Sigmoid colon (tissue), 7 donors: ENCODE measurements at places on chromosomes 12 and 14. TPM values are rescaled to one million over a fixed set of nuclear protein-coding genes. Genes with fewer than 3 reads are reported as not detected.

DNA sequence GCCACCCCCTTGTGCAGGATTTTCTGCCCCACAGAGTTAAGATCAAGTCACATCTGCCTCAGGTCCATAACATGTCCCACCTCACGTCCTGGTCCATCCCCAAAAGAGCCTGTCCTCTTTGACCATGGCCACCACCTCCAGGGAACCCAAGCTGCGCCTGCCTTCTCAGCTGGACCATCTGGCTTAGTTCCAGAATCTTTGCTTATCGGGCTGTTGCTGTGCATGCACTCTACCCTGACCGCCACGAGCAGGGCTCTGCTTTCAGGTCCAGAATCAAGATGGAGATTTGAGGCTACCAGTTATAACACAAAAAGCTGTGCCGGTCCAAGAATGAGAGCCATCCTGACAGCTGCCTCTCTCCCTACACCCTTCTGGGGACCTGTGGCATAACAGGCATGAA, 326.7 kb downstream of the DPF3 start:
- DNase-seq = peak; percentile 13

DNA sequence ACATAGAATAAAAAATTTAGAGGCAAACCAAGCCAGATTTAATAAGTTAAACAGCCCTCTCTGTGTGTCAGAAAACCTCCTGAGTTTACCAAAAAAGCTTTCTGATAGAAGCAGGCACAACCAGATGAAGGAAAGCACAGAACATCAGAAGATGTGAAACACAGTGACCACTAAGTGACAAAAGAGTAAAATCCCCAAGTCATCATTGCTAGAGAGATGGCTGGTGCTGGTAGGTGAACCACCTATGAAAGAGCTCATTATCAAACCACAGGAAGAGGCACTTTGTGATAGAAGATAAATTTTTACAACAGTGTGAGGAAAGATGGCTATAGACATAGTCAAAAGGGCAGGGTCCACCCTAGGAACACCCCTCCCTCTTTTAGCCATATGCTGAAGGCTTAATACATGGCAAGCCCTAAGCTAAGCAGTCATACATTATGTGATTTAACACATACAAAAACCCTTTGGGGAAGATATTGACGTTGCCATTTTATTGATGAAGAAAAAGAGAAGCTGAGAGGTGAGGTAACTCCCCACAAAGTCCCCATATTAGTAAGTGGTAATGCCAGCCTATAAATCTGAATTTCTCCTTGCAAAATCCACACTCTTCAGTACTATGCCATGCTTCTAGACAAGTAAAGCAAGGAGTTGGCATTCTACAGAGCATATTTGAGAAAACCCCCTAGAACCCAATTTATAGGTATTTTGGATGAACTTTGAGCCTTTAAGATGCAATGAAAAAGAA, 449.9 kb downstream of the LRIG3 start:
- DNase-seq = no peak

GRCh38 chr12:84290168-84290567, 622.4 kb downstream of the SLC6A15 start:
- DNase-seq = no peak

DNA sequence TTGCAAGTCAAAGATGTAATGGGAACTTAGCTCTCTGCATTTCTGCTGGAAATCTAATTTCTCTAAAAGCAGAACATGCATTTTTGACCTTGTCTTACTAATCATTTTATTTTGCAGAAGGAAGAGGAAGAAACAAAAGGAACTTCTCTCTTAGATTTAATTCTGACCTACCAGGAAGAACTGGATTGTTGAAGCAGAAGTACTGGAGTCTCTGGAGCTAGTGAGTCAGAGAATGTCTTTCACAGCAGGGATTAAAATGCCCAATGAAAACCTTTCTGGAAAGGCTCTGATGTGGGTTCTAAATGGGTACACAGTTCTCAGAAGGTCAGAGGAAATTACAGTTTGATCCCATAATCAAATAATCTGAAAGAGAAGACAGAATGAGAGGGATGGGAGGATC, 70.8 kb upstream of the GNG2 start:
- no peak for DNase-seq

DNA sequence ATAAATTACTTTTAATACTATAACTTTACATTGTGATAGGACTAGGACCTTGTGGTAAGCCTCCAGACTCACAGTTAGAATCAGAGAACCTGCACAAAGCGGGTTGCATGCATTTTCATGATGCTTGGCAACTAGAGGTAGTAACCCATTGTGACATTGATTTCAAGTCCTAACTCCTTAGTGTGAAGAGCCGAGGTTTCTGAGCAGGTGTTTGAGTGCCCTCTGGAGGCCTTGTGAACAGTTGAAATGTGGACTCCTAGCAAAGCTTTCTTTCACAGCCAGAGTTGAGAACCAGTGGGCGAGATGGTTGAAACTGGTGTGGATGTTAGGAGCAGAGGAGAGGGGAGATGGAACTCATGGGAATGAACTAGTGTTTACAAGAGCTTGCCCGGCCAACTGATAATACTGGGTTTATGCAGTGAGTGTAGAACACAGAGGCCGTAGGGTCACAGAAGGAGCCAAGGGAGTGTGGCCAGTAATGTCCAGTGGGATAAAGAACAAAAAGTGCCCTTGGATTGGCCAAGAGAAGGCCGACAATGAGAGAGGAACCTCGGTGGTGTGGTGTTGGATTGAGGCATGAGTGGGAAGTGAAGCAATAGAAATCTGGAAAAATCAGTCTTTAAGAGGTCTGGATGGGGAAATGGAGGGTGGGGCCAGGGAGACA, 10.9 kb downstream of the ZNF664 start:
- no peak for DNase-seq

DNA sequence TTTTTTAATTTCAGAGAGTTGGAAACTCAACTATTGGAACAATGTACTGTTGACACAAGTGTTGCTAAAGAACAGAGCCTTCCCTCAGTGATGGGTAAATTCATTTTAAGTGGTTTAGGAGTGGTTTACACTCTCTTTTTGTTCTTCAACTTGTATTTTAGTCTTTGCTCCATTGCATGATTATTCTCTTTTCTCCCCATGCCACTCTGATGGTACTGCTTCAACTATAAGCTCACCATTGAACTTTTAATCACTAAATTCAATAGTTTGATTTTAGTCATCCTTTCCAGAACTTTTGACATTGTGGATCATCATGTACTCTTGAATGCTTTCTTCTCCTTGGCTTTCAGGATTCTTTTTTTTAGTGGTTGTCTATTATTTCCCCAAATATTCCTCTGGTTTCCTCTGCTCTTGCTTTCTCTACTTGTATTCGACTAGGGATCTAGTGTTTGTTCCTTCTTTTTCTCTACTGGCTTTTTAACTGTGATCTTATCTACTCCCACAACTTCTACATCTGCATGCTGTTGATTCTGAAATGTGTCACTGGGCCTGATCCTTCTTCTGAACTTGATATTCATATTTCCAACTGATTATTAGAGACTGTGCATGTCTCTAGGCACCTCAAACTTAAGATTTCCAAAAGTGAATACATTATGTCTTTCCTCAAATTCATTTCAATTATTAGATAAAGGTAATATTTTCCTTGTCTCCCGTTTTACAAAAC, 15.4 kb downstream of the ACTR10 start:
- no peak for DNase-seq

DNA sequence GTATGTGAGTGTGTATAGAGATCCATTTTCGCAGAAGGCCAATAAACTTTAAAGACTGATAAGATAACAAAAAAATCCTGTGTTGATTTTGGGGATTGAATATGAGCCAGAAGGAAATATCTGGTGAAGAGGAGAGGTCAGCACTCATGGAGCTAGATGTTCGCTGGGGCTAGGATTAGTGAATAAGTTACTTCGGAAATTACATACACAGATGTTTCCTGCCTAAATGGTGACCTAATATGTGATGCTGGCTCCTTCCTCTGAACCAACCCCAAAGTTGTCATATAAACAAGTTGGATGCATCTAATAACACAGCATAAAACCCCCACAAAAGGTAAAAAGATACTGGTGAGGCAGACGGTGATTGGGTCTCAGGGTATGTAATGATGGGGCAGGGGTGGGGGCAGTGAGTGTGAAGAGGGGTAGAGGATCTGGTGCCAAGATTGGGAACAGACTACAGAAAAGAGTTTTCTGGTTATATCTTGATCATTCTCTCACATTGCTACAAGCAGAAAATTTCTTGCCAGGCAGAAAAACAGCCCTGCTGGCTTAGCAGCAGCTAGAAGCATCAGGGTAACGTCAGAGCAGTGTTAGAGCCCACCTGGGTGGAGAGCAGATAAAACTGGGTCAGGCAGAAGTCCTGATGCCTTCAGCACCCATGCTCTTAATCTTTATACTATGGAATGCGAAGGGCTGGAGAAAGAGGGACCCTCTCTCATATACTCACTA, 140.4 kb upstream of the GZMB start:
- DNase-seq = no peak

- no peak for DNase-seq
Observed at GRCh38 chr14:99318091-99318958, 46.3 kb upstream of the BCL11B start.

GRCh38 chr12:8894378-8894777, 19.9 kb upstream of the PHC1 start:
- DNase-seq = no peak

DNA sequence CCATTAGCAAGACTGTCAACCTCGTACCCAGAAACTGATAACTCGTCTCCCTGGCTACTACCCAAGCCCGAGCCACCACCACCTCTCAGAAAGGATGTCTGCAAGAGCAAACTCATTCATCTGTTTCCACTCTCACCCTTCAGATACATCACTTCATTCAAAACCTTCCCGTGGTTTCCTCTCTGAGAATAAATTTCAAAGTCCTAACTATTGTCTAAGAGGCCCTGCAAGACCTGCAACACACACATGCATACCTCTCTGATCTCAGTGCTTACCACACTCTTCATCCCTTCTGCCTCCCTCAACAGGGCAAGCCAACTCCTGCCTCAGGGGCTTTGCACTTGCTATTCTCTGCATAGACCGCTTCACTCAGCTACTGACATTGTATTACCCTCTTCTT, 40.6 kb downstream of the PPP1R13B start:
- DNase-seq = no peak

DNA sequence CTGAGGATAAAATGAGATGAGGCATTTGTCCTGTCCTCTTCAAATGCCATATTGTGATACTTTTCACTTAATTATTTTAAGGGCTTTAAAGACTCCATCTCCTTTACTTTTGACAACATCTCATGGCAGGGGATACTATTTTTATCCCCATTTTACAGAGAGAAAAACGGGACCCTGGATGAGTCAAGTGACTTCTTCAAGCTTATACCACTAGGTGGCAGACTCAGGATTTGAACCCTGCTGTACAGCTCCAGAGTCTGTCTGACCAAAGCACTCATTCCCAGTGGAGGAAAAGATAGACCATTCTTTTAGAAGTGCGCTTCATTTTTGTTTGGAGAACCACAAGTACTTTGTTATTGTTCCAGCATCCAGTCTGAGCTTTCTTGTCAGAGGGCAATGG, 1.7 kb upstream of the SMOC1 start:
- DNase-seq = no peak

DNA sequence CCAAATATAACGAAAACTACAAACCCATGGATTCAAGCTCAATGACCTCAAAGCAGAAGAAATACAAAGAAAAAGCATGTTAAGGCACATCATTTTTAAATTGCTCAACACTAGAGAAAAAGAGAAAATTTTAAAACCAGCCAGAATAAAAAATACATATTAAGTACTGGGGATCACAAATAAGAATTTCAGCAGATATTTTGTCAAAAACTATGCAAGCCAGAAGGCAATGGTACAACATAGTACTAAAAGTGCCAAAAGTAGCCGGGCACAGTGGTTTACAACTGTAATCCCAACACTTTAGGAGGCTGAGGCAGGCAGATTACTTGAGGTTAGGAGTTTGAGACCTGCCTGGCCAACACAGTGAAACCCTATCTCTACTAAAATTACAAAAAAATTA, 10.2 kb downstream of the SGPP1 start:
- DNase-seq = no peak

DNA sequence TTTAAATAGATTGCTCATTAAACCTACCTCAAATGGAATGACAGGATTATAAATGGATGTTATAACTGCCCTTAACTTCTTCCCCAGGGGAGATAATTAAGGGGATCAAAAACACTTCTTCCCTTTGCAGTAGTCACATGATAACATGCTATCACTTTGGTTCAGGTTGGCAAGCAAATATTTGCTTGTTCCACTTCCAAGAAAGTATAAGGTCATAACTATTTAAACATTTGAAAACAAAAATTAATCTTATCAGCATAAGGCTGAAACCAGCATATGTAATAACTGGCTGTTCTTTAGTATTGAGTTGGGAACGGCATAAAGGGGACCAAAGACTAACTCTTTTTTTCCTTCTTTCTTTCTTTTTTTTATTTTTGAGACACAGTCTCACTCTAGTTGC, 2.4 kb upstream of the LYZ start:
- DNase-seq = no peak

DNA sequence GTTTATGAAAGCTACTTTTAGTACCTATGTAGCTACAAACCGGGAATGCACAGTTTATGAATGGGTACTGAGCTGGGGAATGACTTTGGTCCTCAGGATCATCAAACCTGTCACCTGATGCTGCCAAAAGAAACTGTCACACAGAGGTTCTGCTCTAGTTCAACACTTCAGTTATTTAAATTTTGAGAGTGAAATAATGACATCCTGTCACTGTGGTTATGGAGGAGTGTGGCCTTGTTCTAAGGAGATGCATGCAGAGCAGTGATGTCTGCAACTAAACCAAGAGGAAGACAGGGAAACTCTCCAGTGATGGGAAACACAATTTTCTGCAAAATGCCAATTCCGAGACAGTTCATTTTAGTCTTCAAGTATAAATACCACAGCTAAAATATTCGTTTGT, 4.8 kb upstream of the AEBP2 start:
- DNase-seq = no peak

DNA sequence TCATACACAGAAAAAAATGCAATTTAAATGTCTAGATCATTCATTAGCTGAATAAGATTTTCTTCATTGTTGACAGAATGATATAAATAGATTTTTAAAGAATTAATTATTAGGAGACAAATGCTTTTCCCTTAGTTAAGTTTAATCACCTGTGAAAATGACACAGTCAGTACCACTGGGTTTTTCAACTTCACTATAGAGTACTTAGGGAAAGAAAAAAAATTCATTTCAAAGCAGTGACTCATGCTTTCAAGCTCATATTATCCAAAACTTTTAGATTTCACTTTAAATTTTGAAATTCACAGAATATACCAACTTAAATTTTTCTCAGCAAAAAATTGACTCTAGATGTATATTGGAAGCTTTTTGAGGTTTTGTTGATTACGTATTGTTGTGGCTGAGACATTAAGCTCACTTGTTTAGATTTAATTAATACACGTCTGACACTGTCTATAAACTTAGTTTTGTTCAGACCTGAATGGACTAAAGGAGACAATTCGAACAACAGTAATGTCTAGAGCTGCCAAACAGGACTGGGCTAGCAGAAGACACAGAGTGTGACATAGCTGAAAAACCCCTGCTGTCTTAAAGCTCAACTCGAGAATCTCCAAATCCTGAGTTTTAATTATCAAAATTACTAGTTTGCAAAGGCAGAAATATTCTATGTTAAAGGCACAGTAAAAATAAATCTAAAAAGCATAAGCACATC, 1.6 kb downstream of the MGAT4C start:
- DNase-seq = no peak

The FIGNL2 gene
- total RNA-seq = not detected

The TESPA1 gene
- total RNA-seq = 2.9 TPM

The DHH gene
- total RNA-seq = 0.83 TPM

The NANOG gene
- 0.28 TPM for total RNA-seq

The VDR gene
- total RNA-seq = 2.5 TPM

The CMTM5 gene
- total RNA-seq = 4.4 TPM

The ASB8 gene
- total RNA-seq = 37.8 TPM

The CTSG gene
- total RNA-seq = 4.1 TPM

The PSMD9 gene
- total RNA-seq = 33.0 TPM
